ENCODE measurements at places on chromosomes 5 and 9. TPM values are rescaled to one million over a fixed set of nuclear protein-coding genes. Genes with fewer than 3 reads are reported as not detected.

The ESM1 gene
- total RNA-seq = 181 TPM

The DNAJC18 gene
- 8.7 TPM for total RNA-seq

The PCDHGB6 gene
- 6.2 TPM for total RNA-seq

The CNTLN gene
- 11.2 TPM for total RNA-seq

The PRKACG gene
- total RNA-seq = not detected

The FST gene
- total RNA-seq = 1.9 TPM

The MYOZ3 gene
- under 0.01 TPM for total RNA-seq

The FYB1 gene
- total RNA-seq = not detected

The ALDOB gene
- not detected for total RNA-seq

The RFESD gene
- 1.4 TPM for total RNA-seq

The CARTPT gene
- total RNA-seq = not detected

The FLT4 gene
- 93.0 TPM for total RNA-seq

The MLANA gene
- not detected for total RNA-seq

The RANBP17 gene
- 11.1 TPM for total RNA-seq

The ACTL7A gene
- not detected for total RNA-seq

The PCDHB1 gene
- total RNA-seq = not detected

The CCNI2 gene
- under 0.01 TPM for total RNA-seq

The TLE1 gene
- 85.6 TPM for total RNA-seq

The CCL28 gene
- 2.7 TPM for total RNA-seq

The RAB24 gene
- total RNA-seq = 15.0 TPM

The ISOC1 gene
- 12.5 TPM for total RNA-seq

The IRX1 gene
- total RNA-seq = not detected

The MAST4 gene
- total RNA-seq = 83.3 TPM

The ANKRD18A gene
- under 0.01 TPM for total RNA-seq

The SOWAHA gene
- total RNA-seq = not detected

The RRAGA gene
- total RNA-seq = 43.8 TPM

The PIP5KL1 gene
- 0.29 TPM for total RNA-seq

The CTXN3 gene
- total RNA-seq = not detected

The ARHGEF39 gene
- 3.5 TPM for total RNA-seq

The LCN15 gene
- total RNA-seq = not detected

The OR1J2 gene
- 0.19 TPM for total RNA-seq

The DDX4 gene
- total RNA-seq = not detected

The DEPDC1B gene
- 7.2 TPM for total RNA-seq

The TAS2R1 gene
- not detected for total RNA-seq

The ISL1 gene
- not detected for total RNA-seq

The LCN2 gene
- not detected for total RNA-seq

The SPRY4 gene
- total RNA-seq = 30.2 TPM

The HAPLN1 gene
- total RNA-seq = not detected

The HTR4 gene
- total RNA-seq = 0.10 TPM

The GFI1B gene
- not detected for total RNA-seq

The C9 gene
- total RNA-seq = not detected

The SEMA5A gene
- 0.10 TPM for total RNA-seq

The IGFBPL1 gene
- not detected for total RNA-seq

The OTP gene
- not detected for total RNA-seq

The CCL27 gene
- not detected for total RNA-seq

The SGCD gene
- 0.19 TPM for total RNA-seq

The GABRA6 gene
- not detected for total RNA-seq

Measured in vein endothelial cell (primary cell).